ENCODE measurements at places on chromosomes 16 and 17. TPM values are rescaled to one million over a fixed set of nuclear protein-coding genes. Genes with fewer than 3 reads are reported as not detected.

Gene FAM20A
- not detected for total RNA-seq

Gene PGP
- 16.8 TPM for total RNA-seq

Gene DYNLRB2
- not detected for total RNA-seq

Gene YBX2
- total RNA-seq: 0.40 TPM

Gene C17orf50
- total RNA-seq: 0.33 TPM

Gene GPR179
- 0.05 TPM for total RNA-seq

Gene GABARAP
- total RNA-seq: 700 TPM

Gene CHRNE
- 0.15 TPM for total RNA-seq

Gene PRAC1
- total RNA-seq: not detected

Gene TNS4
- 101 TPM for total RNA-seq

Gene CDT1
- 34.3 TPM for total RNA-seq

Gene SNRNP25
- 69.6 TPM for total RNA-seq

Gene TPSB2
- not detected for total RNA-seq

Gene GNG13
- not detected for total RNA-seq

Gene CBX2
- total RNA-seq: 19.2 TPM

Gene SPNS3
- not detected for total RNA-seq

Gene HAGHL
- 21.7 TPM for total RNA-seq

Gene ARHGAP23
- total RNA-seq: 55.2 TPM

Gene NQO1
- 2,565 TPM for total RNA-seq

Gene TBC1D3C
- total RNA-seq: not detected

Gene PDE6G
- total RNA-seq: 1.5 TPM

Gene SRSF1
- total RNA-seq: 213 TPM

Gene CTRL
- 1.5 TPM for total RNA-seq

Gene TLCD2
- total RNA-seq: 1.3 TPM

Gene SP6
- total RNA-seq: 3.0 TPM

Gene COX10
- 20.8 TPM for total RNA-seq

Gene KRT39
- total RNA-seq: not detected

Gene CYLD
- 15.6 TPM for total RNA-seq

Gene HIC1
- total RNA-seq: 1.8 TPM

Gene RMI2
- total RNA-seq: 36.5 TPM

Gene HSD3B7
- 12.0 TPM for total RNA-seq

Gene TMEM238L
- total RNA-seq: not detected

Gene EMP2
- total RNA-seq: 23.7 TPM

Gene TRPV2
- total RNA-seq: 0.60 TPM

Gene GPRC5C
- total RNA-seq: 72.7 TPM

Gene WFDC1
- not detected for total RNA-seq

Gene GLIS2
- 32.1 TPM for total RNA-seq

Gene CCL17
- total RNA-seq: not detected

Gene ADCY9
- total RNA-seq: 8.0 TPM

Gene FA2H
- total RNA-seq: 43.1 TPM

Gene DRC7
- 0.10 TPM for total RNA-seq

Gene HCRT
- not detected for total RNA-seq

Gene KCNH6
- total RNA-seq: not detected

Gene TBC1D3I
- total RNA-seq: 0.23 TPM

Gene TELO2
- total RNA-seq: 36.1 TPM

Gene PRSS33
- total RNA-seq: not detected

Gene SOX15
- total RNA-seq: 0.18 TPM

Gene MTSS2
- total RNA-seq: 51.0 TPM

Gene LRRC37A
- 0.57 TPM for total RNA-seq

Gene CEMP1
- not detected for total RNA-seq

Gene DHX8
- total RNA-seq: 47.7 TPM
